Posterior vena cava (tissue), 2 donors: ENCODE measurements at places on chromosomes 4 and X. TPM values are rescaled to one million over a fixed set of nuclear protein-coding genes. Genes with fewer than 3 reads are reported as not detected.

The PROM1 gene
- total RNA-seq = not detected

The SPATA4 gene
- 0.76 TPM for total RNA-seq

The ADH7 gene
- not detected for total RNA-seq

The PPEF2 gene
- not detected for total RNA-seq

The FOXO4 gene
- 21.5 TPM for total RNA-seq

The IL2 gene
- not detected for total RNA-seq

The ABHD18 gene
- 10.8 TPM for total RNA-seq

- no peak for DNase-seq
Observed at GRCh38 chrX:17052210-17052609, 105.8 kb downstream of the REPS2 start.

DNA sequence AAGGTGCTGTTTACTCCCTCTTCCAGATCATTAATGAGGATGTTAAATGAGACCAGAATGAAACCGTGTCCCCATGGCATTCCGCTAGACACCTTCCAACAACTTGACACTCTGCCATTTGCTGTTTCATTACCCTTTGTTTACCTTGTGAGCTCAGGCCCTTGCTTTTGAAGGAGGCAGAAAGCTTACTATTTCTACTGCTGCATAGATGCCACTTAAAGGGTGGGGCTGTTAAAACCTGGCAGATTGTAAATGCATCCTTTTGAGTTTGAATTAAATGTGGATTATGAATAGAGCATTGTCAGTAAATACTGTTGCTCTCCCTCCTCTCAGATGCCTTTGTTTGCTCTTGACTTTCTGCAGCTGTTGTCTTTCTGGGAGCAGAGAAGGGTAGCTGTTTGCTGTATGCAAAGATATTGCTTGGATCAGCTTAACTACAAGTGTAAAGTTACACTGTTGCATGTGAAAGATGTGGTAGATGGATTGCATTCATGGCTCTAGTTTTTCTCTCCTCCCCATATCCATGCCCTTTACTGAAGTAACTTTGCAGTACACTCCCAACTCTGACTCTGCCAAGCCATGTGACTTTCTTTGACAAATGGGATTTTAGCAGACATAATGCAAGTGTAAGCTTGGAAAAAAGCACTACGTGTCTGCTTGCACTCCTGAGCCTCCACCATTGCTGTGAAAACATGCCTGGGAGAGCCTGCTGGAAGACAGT lies 75.0 kb upstream of the DHX15 start:
- DNase-seq = no peak

DNA sequence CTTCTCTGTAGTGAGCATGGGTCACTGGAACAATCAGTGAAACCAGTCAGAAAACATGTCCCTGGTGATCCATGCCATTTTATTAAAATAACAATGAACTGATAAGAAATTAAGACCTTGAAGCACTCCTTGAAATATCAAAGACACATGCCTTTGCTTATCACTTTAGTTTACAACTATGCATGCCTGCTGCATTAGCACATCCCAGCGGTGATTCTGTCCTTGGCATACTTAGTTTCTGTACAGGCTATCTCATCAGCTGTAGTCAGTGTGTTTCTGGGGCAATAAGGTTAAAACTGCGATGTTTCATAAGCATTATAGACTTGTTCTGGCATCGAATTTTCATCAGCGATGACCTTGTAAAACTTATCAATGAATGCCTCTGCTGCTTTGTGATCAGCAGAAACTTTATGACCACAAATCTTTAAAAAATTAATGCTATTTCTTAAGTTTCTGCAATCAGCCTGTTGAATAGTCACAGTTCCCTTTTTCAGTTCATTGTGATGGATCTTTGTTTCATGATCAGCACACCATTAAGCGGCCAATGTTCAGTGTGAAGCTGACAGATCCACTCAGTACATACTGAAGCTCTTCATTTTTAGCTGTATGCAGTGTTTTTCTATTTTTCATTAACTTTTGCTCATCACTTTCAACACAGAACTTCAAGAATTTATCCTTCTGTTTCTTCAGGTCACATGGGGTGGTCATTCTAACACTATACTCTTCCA lies 150.5 kb downstream of the RNF150 start:
- DNase-seq = no peak

GRCh38 chr4:91681544-91681943 lies 622.2 kb upstream of the GRID2 start:
- DNase-seq = no peak

DNA sequence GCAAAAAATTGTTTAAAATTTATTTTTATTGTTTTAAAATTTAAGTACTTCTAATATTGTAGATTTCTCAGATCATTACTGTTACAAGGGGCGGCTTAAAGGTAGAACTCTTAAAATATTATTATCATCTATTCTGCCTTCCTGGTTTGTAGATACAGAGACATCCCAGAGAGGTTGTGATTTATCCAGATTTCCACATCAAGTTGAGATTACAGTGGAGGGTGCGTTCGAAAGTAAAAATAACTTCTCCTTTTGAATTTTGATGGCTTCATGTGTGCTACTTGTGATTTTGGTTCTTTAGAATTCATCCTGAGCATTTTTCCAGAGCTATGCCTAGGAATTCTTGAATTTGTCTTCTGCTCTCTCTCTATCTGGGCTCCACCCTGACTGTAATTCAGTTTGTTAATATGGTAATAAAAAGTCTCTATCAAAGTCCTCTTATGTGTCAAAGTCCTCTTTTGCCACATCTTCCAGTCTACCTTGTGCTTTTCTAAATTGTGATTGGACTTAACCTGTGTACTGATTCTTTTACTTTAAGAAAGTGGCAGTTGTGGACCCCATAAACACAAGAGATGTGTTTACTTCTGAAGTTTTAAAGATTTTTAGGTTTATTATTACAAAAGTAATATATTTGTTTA lies 37.2 kb downstream of the CLCN3 start:
- DNase-seq = no peak

DNA sequence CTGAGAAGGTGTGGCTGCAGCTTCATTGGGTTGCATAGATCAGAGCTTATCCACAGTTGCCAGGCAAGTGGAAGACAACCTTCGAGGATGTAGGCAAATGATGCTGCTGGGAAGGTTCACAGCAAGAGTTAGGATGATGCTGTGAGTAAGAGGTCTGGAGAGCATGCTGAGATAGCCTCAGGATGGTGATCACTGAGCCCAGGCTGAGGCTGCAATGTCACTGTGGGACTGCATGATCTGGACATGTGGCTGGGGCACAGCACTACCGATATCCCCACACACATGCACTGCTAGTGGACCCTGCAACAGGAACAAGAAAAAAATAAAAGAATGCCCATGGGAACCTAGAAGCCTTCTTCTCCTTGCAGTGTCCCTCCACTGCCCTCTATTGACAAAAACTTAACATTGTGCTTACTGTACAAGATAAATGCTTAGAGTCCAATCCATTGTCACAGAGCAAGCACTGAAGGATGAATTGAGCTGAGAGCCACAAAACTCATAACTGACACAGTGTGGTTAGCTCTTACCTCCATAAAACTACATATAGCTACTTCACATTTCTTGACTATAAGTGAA lies 105.6 kb downstream of the CNKSR2 start:
- DNase-seq = peak; percentile 44

- no peak for DNase-seq
Observed at GRCh38 chrX:133214301-133214700, 3.9 kb downstream of the TFDP3 start.

DNA sequence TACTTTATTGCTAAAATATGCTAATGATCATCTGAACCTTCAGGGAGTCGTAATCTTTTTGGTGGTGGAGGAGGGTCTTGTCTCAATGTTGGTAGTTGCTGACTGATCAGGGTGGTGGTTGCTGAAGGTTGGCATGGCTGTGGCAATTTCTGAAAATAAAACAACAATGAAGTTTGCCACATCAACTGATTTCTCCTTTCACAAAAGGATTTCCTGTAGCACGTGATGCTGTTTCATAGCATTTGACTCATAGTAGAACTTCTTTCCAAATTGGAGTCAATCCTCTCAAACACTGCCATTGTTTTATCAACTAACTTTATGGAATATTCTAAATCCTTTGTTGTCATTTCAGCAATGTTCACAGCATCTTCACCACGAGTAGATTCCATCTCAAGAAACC lies 19.3 kb downstream of the DDIT4L start:
- no peak for DNase-seq

DNA sequence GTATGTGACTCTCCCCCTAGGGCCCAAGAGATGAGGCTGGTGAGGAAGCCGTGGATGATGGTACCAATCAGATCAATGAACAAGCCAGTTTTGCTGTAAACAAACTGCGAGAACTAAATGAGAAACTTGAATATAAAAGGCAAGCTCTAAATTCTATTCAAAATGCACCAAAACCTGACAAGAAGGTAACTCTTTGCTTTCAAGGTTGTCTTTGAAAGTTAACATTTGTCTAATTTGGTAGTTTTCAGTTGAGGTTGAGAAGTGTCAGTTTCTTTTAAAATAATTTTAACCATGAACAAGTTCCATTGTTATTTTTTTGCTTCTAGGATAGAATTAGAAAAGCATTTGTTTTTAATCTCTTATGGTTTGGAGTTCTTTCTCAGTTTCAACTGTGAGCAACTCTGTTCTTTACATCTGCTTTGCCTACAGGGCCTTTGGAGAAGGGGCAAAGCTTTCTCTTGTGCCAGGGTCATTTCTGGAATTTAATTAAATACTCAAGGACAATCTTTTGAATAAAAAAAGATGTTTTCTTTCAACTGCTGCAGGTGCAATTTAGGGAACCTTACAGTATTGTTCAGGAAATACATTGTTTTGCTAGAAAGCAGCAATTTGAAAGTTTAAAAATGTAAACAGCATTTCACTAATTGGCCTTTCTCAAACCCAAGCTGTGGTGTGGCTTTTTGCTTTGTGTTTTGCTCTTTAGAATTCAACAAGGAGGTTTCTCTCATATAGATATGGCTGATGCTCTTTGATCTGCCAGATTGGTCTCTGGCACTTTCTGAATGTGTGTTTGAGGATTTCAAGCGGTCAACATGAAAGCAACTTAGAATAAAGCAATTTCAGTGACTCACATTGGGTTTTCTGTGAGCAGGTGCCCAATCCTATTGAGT lies 62.9 kb downstream of the LRP2BP start:
- DNase-seq = no peak

DNA sequence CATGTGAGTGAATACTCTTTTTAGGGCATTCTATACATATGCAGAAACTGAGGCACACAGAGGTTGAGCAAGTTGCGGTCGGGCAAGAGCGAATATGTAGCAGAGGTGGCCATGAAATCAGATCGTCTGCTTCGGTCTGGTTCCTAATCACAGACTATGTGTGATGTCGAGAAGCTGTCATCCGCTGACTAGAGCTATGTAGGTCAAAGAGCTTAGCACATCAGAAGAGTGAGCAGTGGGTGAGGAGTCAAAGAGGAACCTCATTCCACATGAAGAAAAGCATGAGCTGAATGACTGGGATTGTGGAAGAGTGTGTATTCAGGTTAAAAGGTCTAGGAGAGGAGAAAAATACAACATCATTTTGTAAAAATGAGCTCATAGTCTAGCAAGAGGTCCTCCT lies 19.0 kb downstream of the GAB3 start:
- no peak for DNase-seq

- no peak for DNase-seq
Observed at GRCh38 chrX:116499780-116500179, 37.0 kb upstream of the CT83 start.

GRCh38 chrX:71067712-71068043 lies 456 bp downstream of the SNX12 start:
- no peak for DNase-seq
